Activated CD4-positive, alpha-beta memory T cell treated with anti-CD3 and anti-CD28 coated beads, Interleukin-2, amount 10 ng/mL, durations not matched to agents 7 days and 5 days (primary cell): ENCODE measurements at places on chromosomes 13 and 19.

DNA sequence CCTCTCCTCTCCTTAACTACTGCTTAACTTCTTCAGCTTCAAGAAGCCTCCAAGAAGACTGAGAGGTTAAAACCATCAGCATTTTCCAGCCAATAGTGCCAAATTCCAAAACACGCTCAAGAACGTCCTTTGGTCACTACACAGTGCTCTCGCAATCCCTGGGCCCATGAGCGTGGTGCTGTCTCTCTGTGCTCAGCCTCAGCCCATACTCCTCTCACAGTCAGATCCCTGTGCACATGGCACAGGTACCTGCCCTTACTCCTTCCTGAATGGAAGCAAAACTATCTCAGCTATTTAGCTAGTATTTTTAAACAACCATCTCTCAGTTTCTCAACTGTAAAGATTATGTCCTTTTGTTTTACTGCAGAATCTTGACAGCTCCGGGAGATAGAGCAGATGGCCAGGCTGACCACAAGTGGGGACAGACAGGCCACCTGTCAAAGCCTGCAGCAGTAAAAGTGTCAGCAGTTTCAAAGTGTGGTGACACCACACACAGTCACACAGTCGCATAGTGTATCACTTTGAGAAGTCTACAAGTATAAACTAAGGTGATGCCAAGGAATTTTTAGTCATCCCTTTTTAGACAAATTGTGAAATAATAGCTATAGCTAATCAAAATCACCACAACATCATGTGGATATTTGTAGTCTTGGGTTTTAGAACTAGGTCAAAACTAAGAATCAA, 35.7 kb downstream of the DZIP1 start:
- DNase-seq: no peak

DNA sequence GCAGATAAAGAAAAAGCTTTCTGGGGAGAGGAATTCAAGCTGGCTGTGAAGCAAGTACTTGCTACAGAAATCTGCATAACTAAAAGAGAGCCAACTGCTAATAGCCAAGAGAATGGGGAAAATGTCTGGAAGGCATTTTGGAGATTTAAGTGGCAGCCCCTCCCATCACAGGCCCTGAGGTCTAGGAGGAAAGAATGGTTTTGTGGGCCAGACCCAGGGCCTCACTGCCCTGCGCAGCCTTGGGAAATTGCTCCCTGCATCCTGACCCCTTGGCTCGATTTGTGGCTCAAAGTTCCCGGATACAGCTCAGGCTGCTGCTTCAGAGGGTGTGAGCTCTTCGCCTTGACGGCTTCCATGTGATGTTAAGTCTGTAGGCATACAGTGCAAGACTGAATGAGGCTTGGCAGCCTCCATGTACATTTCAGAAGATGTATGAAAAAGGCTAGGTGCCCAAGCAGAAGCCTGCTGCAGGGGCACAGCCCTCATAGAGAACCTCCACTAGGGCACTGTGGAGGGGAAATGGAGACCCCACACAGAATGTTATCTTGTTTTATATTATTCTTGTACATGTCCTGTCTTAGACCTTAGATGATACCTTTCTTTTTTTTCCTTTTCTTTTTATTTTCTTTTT, 34.4 kb downstream of the MZT1 start:
- DNase-seq: no peak

- DNase-seq: no peak
Observed at GRCh38 chr13:48600374-48601364, 53.1 kb upstream of the CYSLTR2 start.

- DNase-seq: no peak
Observed at GRCh38 chr19:16628984-16629691, 1.1 kb upstream of the MED26 start.

DNA sequence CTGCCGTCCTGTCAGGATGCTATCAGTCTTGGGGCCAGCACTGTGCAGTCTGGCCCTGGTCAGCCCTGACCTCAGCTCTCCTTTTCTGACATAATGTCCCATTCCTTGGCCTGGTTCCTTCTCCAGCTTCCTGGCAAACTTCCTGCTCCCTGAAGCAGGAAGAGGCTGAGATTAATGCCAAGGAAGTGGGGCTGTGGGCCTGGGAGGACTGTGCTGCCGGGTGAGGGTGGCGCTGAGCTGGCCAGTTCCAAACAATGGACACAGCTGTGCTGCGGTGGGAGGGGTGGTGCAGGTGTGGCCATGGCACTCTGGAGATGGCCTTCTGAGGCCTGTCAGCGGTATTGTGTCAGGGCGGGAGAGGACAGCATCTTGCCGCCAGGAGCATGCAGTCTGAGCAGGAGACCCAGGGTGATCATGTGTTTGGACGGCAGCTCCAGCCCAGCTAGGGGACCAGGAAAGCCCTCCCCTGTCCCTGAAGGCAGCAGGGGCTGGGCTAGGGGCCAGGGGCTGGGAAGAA, 30.9 kb downstream of the TUBA3C start:
- DNase-seq: no peak

- DNase-seq: no peak
Observed at GRCh38 chr13:23644126-23644419, 73.9 kb downstream of the TNFRSF19 start.

GRCh38 chr13:32008518-32009175, 22.9 kb upstream of the FRY start:
- DNase-seq: no peak
